ENCODE measurements at places on chromosomes 13 and 19. TPM values are rescaled to one million over a fixed set of nuclear protein-coding genes. Genes with fewer than 3 reads are reported as not detected.

GRCh38 chr13:113898391-113898790 lies 34.5 kb upstream of the GAS6 start:
- DNase-seq, result peak; percentile 69

- DNase-seq, result no peak
Observed at GRCh38 chr13:78680115-78680561, 21.2 kb upstream of the OBI1 start.

DNA sequence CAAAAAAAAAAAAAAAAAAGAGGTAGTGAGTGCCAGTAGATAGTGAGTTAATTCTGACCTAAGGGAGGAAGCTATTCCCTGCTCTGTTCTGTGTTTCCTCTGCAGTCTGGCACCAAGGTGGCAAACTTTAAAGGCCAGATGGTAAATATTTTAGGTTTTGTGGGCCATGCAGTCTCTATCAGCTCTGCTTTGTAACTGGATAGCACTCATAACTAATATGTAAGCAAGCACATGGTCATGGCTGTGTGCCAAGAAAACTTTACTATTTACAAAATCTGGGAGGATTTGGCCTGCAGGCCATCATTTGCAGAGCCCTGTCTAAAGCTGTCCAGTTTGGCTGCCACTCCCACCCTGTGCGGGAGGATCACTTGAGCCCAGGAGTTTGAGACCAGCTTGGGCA lies 4.3 kb downstream of the PIN1 start:
- no peak for DNase-seq

DNA sequence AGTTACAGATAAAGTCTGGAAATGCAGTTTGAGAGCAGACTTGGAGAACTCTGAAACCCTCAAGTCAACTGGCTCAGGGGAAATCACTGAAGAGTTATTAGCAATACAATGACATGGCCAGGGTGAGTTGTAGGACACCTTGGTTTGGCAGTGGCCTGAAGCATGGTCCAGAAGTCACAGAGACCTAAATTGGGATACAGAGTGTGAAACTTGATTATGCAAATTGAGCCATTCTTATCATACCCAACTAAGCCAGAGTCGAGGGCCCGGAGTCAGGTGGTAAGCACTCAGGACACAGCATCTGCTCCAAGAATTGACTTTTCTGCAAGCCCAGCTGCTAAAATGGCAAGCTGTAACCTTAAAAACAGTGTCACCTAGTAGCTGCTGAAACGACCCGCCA lies 224.5 kb downstream of the DCLK1 start:
- no peak for DNase-seq

GRCh38 chr19:34402074-34402600 lies 2.1 kb upstream of the PDCD2L start:
- no peak for DNase-seq

DNA sequence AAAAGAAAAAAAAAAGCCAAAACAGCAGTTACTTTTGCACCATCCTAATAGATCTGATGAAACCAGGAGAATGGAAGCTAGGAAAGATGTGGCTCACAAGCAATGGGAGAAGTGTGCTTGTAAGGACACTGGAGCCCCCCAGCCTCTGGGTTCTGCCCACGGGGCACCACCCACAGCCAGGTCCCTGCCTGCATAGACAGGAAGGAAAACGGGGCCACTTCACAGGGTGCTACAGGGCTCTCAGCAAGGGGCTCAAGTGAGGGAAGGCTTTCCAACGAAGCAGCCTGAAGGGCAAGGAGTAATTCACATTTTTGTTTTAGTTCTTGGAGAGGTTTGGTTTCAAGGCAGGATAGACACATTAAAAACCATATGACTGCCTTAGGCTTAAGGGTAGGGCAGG lies 42.7 kb downstream of the BRD4 start:
- no peak for DNase-seq

The SIGLEC6 gene
- not detected for total RNA-seq

GRCh38 chr19:6706633-6706958 lies 13.9 kb downstream of the C3 start:
- no peak for DNase-seq

DNA sequence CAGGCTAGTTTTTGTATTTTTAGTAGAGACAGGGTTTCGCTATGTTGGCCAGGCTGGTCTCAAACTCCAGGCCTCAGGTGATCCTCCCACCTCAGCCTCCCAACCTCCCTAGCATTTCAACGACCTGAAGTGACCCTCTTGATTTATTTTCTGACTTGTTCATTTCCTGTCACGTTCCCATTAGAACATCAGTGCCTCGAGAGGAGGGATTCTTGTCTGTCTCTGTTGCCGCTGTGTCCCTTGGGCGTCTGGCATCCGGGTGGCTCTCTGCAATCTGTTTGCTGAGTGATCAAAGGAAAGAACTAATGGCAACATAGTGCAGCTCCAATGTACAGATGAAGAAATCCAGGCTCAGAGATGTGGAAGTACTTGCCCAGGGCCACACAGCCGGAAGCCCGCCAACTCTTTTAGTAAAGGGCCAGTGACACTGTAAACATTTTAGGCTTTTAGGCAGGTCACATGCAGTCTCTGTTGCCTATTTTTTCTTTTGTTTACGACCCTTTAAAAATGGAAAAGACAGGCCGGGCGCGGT lies 47.5 kb downstream of the NFIC start:
- DNase-seq, result no peak

The RNF113B gene
- not detected for total RNA-seq

The LILRB4 gene
- not detected for total RNA-seq

The KLK11 gene
- not detected for total RNA-seq

The GAPDHS gene
- not detected for total RNA-seq

The IL4I1 gene
- not detected for total RNA-seq

DNA sequence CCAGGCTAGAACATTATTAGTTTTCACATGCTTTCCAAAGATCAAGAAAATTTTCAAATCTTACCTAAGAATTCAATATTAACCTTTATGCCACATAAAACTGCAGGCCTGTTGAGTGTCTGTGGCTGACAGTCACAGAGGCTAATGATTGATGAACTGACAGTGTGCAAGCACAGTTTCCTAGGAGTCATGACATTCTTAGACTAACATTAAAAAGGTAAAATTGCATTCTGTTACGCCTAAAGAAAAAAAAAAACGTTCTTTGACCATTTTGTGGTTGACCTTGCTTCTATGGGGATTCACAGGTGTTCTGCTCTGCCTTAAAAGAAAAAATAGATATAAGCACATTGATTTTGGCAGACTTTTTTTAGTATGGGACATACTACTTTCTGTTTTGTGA lies 1776.2 kb downstream of the PCDH9 start:
- no peak for DNase-seq

- no peak for DNase-seq
Observed at GRCh38 chr13:30017880-30018279, 167.5 kb upstream of the UBL3 start.

DNA sequence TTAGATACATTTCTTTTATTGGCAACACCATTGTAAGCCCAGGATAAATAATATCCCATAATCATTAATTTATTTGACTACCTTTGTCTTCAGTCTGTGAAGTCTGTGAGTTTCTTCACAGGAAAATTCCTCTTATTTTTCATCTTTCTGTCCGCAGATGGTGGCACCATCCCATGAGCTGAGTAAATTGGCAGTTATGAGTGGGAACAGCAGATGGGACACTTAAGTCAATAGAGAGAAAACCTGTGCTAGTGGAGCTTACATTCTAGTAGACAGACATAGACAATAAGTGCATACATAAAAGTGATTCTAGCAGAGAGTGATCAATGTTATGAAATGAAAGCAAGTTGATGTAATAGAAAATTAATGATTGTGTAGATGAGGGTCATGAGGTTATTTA lies 638.2 kb upstream of the MIR17HG start:
- no peak for DNase-seq

The AP2S1 gene
- total RNA-seq, result 226 TPM

The NCLN gene
- 60.6 TPM for total RNA-seq

The SERTM1 gene
- total RNA-seq, result not detected

GRCh38 chr13:31588893-31589292 lies 150.4 kb upstream of the RXFP2 start:
- no peak for DNase-seq

- DNase-seq, result no peak
Observed at GRCh38 chr13:113815151-113816058, 48.5 kb downstream of the GAS6 start.

The HCST gene
- total RNA-seq, result 0.97 TPM

DNA sequence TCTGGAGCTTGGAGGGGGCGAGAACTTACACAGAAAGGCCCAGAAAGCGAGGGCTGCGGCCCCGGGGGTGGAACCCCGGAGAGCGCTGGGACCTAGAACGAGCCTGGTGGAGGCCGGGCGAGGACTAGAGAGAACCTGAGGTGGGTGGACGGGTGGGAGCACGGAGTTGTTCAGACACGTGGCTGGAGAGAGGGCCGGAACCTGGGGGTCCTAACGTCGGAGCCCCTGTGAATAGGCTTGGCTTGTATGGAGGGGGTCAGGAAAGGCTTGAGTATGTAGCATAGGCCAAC lies 383 bp downstream of the ZNF581 start:
- no peak for DNase-seq

DNA sequence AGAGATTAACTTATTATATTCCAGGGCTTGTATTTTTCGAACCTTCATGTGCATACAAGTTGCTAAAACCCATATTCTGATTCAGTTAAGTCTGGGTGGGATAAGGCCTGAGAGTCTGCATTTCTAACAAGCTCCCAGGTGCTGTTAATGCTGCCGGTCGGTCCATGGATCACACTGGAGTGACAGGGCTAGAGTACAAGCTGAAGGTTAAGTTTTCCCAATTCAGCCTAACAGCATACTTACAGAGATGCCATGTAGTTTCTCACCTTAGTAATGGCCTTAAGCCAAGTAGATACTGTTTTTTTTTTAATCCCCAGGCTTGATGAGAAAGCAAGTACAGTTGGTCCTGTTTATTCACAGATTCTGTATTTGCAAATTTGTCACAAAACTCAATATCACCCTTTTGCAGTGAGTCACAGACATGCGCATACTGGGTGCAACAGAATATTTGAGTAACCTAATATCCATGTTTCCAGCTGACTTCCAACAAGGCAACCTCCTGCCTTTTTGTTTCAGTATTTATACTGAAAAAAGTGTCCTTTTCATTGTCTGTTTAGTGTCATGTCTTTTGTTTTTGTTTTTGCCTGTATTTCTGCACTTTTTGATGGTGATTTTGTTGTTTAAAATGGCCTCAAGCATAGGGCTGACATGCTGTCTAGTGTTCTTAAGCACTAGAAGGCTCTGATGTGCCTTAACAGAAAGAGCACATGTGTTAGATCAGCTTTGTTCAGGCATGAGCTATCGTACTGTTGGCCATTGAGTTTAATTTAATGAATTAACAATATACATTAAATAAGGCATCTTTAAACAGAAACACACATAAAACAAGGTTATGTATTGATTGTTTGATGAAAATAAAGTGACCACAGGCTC lies 875.0 kb downstream of the PCDH9 start:
- DNase-seq, result no peak

DNA sequence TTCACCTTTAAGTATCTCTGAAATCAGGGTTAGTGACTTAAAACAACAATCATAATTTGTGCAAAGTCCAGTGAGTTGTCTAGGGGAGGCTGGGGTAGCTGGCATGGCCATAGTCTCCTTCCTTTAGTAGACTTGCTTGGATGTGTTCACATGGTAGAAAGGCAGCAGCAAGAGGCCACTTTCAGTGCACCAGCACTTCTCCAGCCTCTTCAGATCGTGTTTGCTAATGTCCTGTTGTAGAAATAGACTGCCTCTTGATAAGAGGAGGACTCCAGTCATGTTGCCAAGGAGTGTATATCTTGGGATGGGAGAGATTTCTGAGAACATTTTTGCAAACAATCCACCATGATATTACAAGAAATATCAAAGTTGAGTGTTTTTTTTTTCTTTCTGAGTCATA lies 22.9 kb downstream of the WDFY2 start:
- DNase-seq, result no peak

GRCh38 chr13:95246292-95247082 lies 54.8 kb downstream of the ABCC4 start:
- no peak for DNase-seq

GRCh38 chr13:75399168-75399878 lies 82.6 kb downstream of the TBC1D4 start:
- DNase-seq, result no peak

- no peak for DNase-seq
Observed at GRCh38 chr13:26061947-26062346, 10.1 kb upstream of the SHISA2 start.

DNA sequence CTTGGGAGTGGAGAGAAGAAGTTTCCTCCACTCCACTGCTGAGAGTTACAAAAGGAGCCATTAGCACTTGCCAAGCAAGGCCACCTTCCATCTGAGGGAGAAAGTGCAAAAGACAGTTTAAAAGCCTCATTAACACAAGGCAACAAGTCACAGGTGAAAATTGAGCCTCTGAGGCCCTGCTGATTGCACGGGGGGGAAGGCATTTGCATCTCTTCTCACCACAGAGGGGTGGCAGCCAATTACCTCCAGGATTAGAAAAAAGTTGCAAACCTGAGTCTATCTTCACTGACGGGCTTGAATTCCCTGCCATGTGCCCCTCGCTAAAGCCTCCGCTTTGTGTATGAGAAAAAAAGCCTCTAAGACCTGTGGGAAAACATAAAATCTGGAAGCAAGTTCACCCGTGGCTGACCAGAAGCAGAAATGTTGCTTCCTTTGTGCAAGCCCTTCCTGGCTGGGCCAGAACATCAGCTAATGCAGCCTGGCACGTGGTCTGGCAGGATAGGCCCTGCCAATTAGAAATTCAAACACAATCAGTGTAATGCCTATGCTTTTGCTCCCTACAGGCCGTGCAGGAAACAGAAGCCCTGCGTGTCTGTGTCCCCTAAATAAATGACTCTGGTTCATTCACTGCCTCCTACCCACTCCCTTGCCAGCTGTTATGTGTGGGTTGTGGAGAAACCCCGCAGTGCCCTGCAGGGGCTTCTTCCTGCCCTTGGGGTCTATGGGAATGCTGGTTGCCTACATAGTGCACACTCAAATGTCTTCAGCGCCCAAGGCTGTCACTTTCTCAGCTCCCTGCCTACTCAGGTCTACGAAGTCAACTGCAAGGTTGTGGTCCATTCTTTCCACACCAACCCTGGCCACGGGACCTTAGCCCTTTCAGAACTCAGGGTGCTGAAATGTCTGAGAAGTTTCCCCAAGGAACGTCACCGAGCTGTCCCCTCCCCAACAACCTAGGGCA lies 150.2 kb downstream of the UQCRFS1 start:
- DNase-seq, result no peak

- no peak for DNase-seq
Observed at GRCh38 chr13:110187641-110188161, 119.3 kb downstream of the COL4A1 start.

DNA sequence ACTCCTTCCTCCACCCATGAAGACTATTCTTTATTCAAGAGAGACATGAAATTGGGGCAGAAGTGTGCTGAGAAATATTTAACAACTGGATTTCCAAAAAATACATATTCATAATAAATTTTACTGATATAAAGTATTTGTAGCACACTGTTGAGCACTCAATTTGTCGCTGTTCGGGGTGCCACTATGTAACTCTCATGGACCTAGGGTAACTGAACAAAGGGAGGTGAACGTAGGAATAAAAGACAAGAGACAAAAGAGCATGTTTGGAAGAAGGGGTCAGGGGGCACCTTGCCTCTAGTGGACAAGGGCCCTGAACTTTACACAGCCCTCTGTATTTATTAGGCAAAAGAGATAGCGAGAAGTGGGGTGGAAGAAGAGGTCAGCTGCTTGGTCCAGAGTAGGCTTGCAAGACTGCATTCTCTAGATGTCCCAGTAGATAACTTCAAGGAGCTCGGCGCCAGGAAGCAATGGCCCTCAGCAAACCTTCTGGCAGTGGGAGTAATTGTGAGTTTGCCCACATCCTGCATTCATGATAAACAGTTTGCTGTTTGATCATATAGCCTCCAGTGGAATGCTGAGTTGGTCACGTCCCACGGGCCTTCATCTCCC lies 4.5 kb upstream of the ZNF175 start:
- no peak for DNase-seq

The CYP4F12 gene
- total RNA-seq, result not detected

The TUBB4A gene
- total RNA-seq, result not detected
